ENCODE measurements at places on chromosomes 12 and 14.

GRCh38 chr12:53120685-53121525 lies 17.6 kb downstream of the SOAT2 start:
- no peak for DNase-seq

DNA sequence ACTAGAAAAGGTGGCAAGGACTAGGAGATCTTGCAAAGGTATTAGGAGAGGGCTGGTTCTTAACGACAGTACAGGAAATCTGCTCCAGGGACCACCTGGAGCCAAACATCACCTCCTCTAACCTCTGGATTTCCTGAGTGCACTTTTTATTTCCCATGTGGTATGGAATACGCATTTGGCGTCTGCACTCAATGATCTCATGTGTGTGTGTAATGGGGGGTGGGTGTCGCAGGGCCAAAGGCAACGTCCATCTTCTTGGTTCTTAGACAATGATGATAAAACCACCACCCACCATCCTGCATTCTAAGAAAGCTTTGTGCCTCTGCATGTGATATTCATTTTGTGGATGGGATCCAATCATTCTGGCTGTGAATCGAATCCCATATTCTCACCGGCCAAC lies 68.8 kb downstream of the CLMN start:
- DNase-seq, result no peak

DNA sequence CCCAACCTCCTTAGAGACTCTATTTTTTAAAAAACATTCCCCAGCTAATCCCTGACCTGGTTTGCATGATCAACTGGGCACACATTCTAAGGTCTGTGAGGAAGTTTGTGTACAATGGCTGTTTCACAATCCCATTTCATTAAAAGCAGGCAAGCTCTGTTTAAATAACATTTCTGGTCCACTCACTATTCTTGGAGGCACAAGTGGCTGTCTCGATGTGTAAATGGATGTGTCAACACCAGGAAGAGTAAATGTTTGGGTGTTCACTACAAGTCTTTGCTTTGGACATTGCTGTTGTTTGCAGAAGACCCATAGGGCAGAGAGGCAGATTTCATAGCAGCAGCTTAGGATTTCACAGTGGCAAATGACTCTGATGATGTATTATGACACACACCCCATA lies 98.3 kb downstream of the PDZRN4 start:
- DNase-seq, result no peak

GRCh38 chr14:98269533-98269932 lies 1002.5 kb downstream of the BCL11B start:
- no peak for DNase-seq

DNA sequence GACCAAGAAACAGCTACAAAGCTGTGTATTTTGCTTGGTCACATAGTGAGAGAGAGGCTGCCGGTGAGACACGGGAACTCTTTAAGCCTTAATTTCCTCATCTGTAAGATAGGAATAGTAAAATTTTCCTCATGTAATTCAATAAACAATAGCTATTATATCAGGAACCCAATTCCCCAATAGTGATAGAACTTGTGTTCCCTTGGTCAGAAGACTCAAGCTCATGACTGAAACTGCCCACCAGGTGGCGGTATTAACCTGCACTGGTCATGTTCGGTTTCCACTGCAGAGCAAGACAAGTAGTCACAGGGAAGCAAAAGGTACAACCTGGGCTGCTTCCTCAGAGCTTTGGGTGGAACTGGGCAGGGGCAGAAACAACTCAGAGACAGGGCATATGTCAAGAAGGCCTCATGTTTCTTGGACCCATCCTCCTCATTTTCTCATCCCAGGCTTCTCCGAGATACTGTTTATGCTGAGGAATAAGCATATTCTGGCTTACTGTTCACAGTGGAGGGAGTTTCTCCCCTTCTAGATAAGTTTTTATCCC lies 4.2 kb upstream of the AJUBA start:
- peak; percentile 53 for DNase-seq

DNA sequence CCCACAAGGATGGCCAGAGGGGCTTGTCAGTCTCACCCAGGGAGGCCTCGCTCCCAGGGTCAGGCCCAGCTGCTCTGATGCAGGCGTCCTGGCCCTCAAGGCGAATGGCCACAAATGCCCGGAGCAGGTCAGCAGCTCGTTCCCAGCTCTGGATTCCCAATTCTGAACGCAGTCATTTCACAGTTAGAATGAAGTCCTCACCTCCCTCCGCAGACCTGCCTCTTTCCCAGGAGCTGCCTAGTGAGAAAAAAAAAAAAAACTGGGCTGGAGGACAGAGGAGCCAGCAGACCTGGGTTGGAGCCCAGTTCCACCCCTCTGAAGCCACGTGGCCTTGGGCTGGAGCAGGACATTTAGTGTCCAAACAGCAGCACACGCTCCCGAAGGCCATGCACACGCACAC lies 62.2 kb upstream of the DIO3 start:
- DNase-seq, result no peak

DNA sequence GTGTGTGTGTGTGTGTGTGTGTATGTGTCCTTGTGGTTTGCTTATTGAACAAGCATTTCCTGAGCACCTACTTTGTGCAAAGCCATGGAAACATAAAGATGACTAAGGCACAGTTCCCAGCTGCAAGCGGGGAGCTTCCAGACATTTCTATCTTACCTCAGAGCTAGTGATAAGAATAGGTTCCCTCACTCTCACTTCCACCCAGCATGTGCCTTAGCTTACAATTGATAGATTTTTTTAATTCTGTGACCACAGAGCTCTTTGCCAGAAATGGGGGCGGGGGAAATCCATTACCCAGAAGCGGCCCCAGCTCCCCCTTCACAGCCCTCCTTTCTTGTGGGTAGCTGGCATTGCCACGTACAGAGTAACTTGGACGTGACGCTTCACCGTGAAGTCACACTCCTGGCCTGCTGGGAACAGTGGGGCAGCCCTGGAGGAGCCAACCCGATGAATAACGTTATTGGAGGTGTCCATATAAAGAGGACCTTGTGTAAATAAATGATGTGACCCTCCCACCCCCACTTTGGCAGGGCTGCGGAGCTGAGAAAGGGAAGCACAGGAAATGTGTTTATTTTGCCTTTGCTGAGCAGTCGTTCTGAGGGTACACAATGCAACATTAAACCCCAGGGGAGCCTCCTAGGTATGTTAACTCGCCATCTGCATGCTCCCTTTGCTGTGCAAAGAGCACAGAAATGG lies 238.9 kb downstream of the CHST11 start:
- DNase-seq, result peak; percentile 87

GRCh38 chr14:70121521-70121920 lies 67.2 kb downstream of the SLC8A3 start:
- DNase-seq, result no peak

DNA sequence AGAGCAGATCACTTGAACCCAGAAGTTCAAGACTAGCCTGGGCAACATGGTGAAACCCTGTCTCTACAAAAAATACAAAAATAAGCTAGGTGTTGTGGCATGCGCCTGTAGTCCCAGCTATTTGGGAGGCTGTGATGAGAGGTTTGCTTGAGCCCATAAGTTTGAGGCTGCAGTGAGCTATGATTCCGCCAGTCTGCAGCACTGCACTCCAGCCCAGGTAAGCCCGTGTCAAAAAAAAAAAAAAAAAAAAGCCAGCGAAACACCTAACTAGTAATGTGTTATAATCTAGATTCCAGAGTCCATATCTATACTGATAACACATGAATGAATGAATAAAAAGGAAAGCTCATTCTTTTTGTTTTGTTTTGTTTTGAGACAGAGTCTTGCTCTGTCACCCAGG lies 18.5 kb upstream of the SLC25A3 start:
- no peak for DNase-seq

DNA sequence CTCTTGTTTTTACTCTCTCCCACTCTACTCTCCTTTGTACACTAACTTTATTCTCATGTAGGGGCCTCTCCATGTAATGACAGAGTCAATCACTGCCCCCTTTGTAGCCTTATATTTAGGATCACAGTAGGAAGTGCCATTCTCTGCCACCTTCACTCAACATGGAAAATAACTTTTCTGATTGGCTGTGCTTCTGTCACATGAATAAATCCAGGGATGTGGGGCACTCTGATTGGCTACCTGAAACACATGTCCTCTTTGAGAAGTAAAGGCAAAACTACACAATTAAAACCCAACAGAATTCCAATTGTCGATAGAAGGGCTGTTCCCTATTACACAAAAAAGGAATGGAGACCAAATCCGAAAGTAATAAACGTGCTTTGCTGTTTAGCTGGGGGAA lies at the start of gene RNASE9:
RNASE9 (minus strand) TSS at position 87 of the 400 bp plus-strand sequence.
- DNase-seq, result no peak

DNA sequence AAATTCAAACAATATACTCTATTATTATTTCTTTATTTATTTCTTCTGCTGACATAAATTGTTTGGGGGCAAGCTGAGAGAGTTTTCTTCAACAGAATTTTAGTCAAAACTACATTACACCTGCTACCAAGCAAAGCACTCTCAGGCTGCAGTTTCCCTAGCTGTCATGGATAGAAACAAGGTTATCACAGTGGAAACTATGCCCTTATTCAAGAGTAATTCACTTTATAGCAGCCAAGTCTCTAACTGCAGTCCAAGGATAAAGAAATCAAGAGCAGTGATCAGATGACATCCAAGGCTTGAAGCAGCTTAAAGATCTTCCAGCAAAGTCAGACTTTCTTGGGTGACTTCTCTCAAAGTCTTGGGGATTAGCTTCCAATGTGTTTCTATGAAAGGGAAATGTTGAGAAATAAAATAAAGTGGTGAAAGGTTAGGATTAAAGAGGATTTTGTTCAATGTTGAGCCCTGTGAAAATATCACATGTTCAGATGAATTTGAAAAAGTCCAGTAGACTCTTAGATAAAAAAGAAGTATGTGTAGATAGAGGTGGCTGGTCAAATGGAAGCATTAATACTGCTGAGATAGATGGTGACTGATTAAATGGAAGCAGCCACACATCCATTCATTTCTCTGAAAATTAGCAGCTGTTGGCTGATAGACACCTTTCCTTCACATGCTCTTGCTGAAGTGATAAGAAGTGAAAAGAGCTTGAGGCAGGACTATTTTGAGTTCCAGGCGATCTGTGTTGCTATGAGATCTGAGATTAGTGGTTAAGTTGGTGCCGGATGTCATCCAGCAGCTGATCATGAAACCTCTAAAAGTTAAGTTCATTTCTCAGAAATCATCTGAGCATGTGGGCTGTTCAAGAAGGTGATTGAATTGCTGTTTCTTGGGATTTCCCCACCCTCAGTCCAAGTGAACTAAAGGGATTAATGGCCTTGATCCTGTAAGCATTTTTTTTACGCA lies 257.8 kb upstream of the BTG1 start:
- DNase-seq, result no peak

- no peak for DNase-seq
These were observed 42.7 kb upstream of the NEDD1 start for GRCh38 chr12:96864335-96864734.

- DNase-seq, result no peak
These were observed 10.3 kb downstream of the GPRC5D start for GRCh38 chr12:12941450-12942350.

DNA sequence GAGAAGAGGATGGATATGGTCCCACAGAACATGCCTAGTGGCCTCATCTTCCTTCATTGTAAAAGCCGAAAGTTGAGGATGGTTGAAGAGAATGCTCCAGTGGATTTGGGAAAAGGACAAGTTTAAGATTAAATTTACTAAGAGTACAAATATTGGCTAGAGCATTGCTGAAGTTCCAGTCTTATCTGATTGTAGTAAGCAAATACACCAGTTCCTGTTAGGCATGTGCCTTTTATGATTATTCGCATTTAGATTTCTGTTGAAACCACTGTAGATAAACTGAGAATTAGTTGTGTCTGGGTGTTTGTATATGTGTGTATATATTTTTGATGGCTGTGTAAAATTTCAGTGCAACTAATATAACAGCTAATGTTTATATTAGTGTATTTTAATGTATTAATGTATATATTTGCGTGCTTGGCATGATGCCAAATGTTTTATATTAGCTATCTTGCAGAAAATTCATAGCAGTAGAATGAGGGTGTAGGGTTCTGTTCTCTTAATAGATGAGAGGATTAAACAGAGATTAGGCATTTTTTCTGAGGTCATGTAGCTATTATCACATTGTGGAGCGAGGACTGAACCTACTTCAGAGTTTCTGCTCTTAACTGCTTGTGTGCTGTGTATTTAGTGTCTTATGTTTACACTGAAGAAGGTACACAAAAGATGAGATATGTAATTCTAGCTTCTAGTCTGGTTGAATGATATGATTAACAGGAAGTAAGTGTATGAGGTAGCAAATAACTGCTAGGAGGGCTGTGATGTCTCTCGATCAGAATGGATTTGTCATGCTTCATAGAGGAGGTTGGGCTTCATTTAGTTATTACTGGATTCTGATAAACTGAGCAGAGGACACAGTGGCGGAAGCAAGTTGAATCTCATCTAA lies 21.1 kb downstream of the FKBP3 start:
- DNase-seq, result no peak

DNA sequence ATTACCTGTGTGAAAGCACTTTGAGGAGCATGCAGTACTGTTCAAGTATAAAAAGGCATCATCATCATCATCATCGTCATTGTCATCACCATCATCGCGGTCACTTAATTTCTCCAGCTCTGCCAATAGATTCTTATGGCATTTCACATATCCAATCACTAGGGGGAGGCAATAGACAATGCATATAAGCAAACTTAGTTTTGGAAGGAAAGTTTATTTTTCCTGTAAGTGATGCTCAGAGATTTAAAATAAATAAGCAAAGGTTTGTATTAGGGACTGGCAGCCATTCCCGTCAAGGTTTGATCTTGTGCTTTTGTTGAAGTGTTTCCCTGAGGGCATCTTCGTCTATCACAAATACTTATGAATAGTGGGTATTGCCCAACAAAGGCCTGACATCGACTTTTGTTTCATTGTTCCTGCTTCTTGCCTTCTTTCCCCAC lies 127.4 kb downstream of the KTN1 start:
- no peak for DNase-seq

GRCh38 chr14:65798216-65798615 lies 385.7 kb downstream of the FUT8 start:
- no peak for DNase-seq

GRCh38 chr14:23640524-23641141 lies 4.5 kb downstream of the DHRS2 start:
- DNase-seq, result peak; percentile 83

DNA sequence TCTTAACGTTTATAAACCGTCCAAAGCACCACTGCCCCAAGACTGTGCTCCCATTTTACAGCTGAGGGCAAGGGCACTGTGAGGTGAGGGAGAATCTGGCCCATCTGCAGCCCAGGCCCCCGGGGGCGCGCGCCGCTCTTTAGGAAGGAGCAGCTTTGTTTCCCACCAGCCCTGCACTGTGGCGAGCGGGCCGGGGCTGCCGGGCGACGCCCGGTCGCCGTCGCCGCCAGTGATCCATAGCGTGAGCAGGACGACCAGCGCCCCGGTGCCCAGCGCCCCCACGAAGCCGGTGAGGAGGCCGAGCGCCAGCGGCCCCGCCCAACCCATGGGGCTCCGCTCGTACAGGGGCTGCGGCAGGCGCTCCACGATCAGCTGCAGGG lies 34.6 kb downstream of the FIGNL2 start:
- DNase-seq, result no peak

GRCh38 chr12:19048943-19049342 lies 80.6 kb upstream of the PLEKHA5 start:
- no peak for DNase-seq

DNA sequence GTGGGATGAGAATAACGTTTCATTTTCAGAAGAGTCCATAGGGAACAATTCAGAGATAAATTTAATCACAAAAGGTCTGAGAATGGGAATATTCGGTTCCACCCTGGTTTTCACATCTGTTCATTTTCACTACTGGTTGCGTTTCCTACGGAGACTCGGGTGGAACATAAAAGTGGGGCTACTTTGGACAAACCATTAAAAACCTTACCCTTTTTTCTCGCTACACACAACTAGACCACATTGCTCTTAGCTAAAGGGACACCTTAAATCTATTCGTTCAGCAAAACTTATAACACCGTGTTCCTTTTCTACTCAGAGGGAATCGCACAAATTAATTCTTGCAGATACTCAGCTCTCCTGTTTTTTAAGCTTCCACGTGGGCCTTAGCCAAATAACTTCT lies 1.0 kb upstream of the SUDS3 start:
- no peak for DNase-seq

Measured in brain pericyte (primary cell).